Activated CD4-positive, alpha-beta T cell treated with anti-CD3 and anti-CD28 coated beads, Interleukin-2, amount 50 U/mL, for 1 hour (primary cell): ENCODE measurements at places on chromosomes 13 and 19.

DNA sequence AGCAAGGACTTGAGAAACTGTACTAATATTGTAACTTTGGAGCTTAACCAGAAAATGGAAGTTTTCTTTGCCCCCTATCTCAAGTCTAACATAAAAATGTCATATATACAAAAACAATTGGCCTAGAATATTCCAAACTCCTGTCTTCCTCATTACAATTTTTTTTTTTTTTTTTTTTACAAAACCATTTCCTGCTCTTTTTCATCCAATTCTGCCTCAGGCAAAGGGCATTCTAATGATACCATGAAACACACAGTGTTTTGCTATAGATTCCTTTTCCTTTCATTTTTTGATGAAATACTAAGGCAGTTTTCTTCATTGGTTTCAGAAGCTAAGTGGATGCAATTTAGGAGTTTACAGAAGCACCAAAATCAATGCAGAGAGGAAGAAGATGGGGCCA, 119.7 kb downstream of the LHFPL6 start:
- DNase-seq = no peak

GRCh38 chr13:103178986-103179943, 113.0 kb upstream of the SLC10A2 start:
- no peak for DNase-seq

DNA sequence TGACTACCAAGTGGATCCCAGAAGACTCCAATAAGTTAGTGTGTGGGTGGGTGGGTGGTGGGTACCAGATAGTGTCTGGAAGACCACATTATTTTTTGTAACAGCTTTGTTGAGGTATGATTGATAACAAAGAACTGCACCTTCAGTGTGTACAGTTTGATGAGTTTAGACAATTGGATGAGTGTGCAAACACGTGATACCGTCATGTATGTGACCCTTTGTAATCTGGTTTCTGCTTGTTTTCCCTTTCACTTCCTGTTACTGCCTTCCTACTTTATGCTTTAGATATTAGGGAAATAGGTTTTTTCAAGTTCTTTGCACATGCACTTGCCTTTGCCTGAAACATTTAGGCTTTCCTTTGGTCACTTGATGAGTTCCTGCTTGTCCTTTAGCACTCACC, 8.5 kb downstream of the RPL21 start:
- DNase-seq = no peak

DNA sequence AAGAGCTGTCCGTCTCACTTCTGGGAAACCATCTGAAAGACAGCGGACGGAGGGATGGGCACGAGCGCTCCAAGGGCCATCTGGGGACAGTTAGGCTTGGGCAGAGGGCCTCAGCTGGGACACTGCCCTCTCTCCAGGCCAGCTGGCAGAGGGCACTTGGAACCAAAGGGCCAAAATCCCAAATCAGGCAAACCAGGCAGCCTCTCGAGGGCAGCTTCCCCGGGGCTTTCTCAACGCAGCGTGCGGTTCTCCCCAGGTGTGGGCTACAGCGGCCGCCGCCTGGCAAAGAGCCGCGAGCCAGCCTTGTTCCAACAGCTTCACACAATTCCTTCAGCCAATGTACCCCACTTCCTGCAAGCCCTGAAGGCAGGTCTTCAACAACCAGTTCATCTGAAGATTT, 5.0 kb downstream of the MLLT1 start:
- no peak for DNase-seq

DNA sequence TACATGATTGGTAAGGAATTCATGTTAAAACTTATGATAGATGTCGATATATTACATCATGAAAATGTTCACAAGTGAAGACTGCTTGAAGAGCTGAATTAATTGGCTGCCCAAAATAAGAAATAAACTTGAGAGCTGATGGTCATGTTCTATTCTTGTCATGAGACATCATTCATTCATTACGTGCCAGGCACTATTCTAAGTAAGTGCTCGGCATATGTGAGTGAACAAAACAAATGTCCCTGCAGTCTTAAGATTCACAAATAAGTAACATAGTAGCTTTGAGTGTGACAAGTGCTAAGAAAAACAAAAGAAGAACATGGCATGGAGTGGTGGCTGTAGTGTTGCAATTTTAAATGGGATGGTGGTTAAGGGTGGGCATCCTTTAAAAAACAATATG, 329.3 kb downstream of the SUCLA2 start:
- no peak for DNase-seq

DNA sequence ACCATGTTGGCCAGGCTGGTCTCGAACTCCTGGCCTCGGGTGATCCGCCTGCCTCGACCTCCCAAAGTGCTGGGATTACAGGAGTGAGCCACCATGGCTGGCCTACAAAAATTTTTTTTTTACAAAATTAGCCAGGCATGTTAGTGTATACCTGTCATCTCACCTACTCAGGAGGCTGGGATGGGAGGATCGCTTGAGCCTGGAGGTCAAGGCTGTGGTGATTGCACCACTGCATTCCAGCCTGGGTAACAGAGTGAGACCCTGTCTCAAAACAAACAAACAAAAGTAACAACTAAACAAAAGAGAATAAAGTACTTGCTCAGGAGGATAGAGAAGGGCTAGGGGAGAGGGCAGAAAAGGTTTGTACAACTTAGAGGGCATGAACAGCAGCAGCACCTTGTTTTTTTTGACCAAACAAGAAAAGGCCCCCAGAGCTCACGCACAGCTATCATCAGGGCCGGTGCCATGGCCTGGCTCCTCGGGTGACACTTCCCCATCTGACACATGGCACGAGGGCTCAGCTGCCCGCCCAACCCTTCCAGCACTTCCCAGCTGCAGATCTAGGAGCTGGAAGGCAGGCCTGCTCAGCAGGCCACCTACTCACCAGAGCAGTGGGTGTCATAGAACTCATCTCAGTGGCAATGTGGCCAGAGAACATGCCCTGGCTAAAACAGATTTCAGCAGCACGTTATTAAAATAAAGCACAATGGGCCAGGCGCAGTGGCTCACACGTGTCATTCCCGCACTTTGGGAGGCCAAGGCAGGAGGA, 8.6 kb upstream of the SLC7A9 start:
- no peak for DNase-seq

DNA sequence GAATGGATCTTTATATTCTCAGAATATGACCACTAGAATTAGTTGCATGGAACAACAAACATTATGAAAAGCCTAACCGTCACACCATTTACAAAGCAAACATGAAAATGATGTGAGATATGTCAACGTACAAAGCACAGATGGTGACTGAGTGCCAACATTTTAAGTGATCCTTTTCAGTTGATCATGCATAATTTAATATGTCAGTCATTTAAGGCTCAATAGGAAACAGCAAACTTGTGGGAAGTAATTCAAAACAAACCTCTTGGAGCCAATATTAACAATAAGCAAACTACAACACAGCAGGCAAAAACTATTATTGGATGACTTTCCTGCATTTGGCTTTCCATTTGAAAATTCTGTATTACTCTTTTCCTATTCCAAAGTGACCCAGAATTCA, 277.6 kb downstream of the SLITRK6 start:
- DNase-seq = no peak

- DNase-seq = no peak
Measured at GRCh38 chr19:18456974-18457373, 19.0 kb upstream of the ISYNA1 start.
